ENCODE measurements at places on chromosomes 5 and 9. TPM values are rescaled to one million over a fixed set of nuclear protein-coding genes. Genes with fewer than 3 reads are reported as not detected.

Gene MAMDC2
- total RNA-seq = 9.0 TPM

DNA sequence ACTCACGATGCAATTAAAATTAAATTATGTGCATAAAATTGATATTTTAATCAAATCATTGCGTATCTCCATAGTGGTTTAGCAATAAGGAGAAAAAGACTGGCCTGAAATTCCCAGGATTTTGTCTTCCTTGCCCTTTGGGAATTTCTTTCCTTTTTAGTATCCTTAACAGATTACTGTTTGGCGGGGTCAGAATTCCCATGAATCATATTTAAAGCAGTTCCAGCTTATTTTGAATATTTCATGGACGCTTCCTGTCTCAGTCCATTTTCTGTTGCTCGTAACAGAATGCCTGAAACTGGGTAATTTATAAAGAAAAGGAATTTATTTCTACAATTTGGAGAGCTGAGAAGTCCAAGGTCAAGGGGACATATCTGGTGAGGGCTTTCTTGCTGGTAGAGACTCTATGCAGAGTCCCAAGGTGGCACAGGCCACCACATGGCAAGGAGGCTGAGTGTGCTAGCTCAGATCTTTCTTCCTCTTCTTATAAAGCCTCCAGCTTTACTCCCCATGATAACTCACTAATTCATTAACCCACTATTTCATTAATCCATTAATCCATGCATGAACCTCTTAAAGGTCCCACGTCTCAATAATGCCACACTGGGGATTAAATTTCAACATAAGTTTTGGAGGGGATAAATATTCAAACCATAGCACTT lies 37.8 kb downstream of the CDH6 start:
- peak overlapping the region; percentile 68 for H3K27ac ChIP-seq
- no peak overlapping the region for H3K4me3 ChIP-seq
- DNase-seq = no peak
- H3K36me3 ChIP-seq = no peaks in the 10 kb centered on the region
- peaks cover 28% of the 10 kb centered on the region for H3K4me1 ChIP-seq

DNA sequence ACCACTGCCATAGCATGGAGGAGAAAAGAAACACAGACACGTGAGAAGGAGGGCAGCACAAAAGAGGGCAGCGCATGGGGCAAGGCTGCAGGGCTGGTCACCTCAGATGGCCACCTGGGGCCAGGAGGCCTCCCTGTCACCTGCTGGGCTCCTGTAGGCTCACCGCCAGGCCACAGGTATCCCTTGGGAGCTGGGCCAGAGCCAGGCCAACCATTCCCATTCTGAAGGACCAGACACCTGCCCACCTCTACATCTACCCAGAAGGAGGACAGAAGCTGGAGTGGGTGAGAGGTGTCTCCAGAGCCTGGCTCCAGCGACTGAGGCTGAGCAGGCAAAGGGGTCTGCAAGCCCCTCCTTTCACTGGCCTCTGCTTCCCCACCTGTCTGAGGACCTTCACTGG lies 103.1 kb downstream of the PAX5 start:
- H3K4me3 ChIP-seq = no peak overlapping the region
- H3K4me1 ChIP-seq = no peaks in the 10 kb centered on the region

DNA sequence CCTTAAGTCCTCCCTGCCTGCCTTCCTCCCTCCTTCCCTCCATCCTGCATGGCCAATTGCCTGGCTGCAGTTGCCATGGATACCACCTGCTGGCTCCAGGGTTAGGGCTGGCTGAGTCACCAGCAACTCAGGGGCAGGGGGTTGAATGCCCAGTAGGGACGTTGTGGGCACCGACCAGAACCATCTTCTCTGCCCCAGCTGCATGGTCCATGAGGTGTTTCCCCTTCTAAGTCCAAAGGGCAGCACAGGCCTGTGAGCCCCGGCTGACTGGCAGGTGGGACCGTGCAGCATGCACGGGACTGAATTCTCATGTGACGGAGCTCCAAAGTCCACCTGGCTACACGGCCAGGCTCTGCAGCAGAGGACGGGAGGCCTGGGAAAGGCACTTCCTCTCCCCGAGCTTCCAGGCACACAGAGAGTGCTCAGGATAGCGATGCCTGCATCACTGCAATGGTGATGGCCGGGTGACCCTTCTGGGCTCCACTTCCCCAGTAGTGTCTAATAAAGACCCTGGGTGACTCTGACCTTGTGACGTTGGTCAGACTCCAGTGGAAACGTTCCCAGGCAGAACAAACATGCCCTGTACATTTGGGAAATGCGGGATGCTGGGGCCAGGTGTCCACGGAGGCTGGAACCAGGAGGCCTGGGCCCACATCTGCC lies 5.7 kb downstream of the ASS1 start:
- no peaks in the 10 kb centered on the region for H3K36me3 ChIP-seq
- H3K4me1 ChIP-seq = peaks cover 88% of the 10 kb centered on the region
- DNase-seq = no peak
- H3K4me3 ChIP-seq = no peak overlapping the region

GRCh38 chr5:136063778-136064465 lies 35.1 kb downstream of the TGFBI start:
- H3K27me3 ChIP-seq = no peaks in the 10 kb centered on the region
- no peak for DNase-seq
- peaks cover 41% of the 10 kb centered on the region for H3K36me3 ChIP-seq
- H3K4me1 ChIP-seq = peaks cover 27% of the 10 kb centered on the region
- no peak overlapping the region for H3K27ac ChIP-seq
- H3K4me3 ChIP-seq = no peak overlapping the region

Gene PLEKHG4B
- not detected for total RNA-seq

Gene C9orf85
- 6.3 TPM for total RNA-seq

Gene CFAP157
- total RNA-seq = not detected

- no peaks in the 10 kb centered on the region for H3K27me3 ChIP-seq
- no peaks in the 10 kb centered on the region for H3K4me1 ChIP-seq
- no peak overlapping the region for H3K4me3 ChIP-seq
- DNase-seq = no peak
- H3K36me3 ChIP-seq = peaks cover 25% of the 10 kb centered on the region
These were observed 68.3 kb downstream of the HMGCR start for GRCh38 chr5:75405296-75405695.

GRCh38 chr9:86097510-86098224 lies 1.7 kb downstream of the GOLM1 start:
- no peak overlapping the region for H3K4me3 ChIP-seq
- no peaks in the 10 kb centered on the region for H3K36me3 ChIP-seq
- no peak overlapping the region for H3K27ac ChIP-seq
- DNase-seq = no peak

Gene MTMR12
- 13.8 TPM for total RNA-seq

Gene AFAP1L1
- 40.6 TPM for total RNA-seq

DNA sequence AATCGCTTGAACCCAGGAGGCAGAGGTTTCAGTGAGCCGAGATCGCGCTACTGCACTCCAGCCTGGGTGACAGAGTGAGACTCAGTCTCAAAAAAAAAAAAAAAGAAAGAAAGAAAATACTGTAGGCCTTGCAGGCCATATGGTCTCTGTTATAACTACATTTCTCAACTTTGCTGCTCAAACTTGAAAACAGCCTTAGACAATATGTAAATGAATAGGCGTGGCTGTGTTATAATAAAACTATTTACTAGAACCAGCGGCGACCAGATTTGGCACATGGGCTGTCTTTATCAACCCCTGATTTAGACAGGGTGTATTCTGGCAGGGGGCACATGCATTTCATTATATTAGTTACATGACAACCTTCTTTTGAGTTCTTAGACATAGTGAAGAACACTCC lies 130.0 kb downstream of the C9orf152 start:
- peaks cover 83% of the 10 kb centered on the region for H3K4me1 ChIP-seq
- H3K36me3 ChIP-seq = no peaks in the 10 kb centered on the region

GRCh38 chr5:97979740-97980139 lies 793.7 kb upstream of the RGMB start:
- no peaks in the 10 kb centered on the region for H3K27me3 ChIP-seq
- no peaks in the 10 kb centered on the region for H3K4me1 ChIP-seq
- H3K4me3 ChIP-seq = no peak overlapping the region
- no peak overlapping the region for H3K27ac ChIP-seq
- peak; percentile 39 for DNase-seq
- no peaks in the 10 kb centered on the region for H3K36me3 ChIP-seq

- no peak overlapping the region for H3K4me3 ChIP-seq
- no peak for DNase-seq
- no peak overlapping the region for H3K27ac ChIP-seq
- no peaks in the 10 kb centered on the region for H3K4me1 ChIP-seq
These were observed 185.0 kb upstream of the ELL2 start for GRCh38 chr5:96146675-96147074.

Gene PLPPR1
- not detected for total RNA-seq

Gene IL4
- total RNA-seq = not detected

Gene TMED9
- total RNA-seq = 68.7 TPM

Gene DBH
- total RNA-seq = not detected

- peaks cover 5% of the 10 kb centered on the region for H3K36me3 ChIP-seq
- H3K27me3 ChIP-seq = no peaks in the 10 kb centered on the region
- no peak overlapping the region for H3K27ac ChIP-seq
These were observed 18.7 kb downstream of the IFT74 start for GRCh38 chr9:26974927-26975326.

Gene ROPN1L
- total RNA-seq = 0.38 TPM

- no peak overlapping the region for H3K27ac ChIP-seq
- DNase-seq = no peak
- H3K27me3 ChIP-seq = no peaks in the 10 kb centered on the region
- H3K4me1 ChIP-seq = peaks cover 36% of the 10 kb centered on the region
- H3K36me3 ChIP-seq = no peaks in the 10 kb centered on the region
These were observed 153.4 kb upstream of the MPDZ start for GRCh38 chr9:13432904-13433303.

DNA sequence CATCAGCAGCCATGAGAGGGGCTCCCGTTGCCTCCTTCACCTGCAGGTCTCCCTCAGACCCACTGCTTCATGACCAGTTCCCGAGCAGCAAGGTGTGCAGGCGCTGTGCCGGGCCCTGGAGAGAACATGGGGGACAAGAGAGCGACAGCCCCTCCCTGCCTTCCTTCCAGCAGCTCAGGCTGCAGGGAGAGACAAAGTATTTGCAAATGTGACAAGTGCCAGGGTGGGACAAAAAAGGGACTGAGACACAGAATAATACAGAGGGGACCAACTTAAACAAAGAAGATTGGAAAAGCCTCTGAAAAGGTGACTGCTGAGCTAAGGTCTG lies 22.5 kb upstream of the VDAC1 start:
- H3K36me3 ChIP-seq = no peaks in the 10 kb centered on the region
- H3K4me3 ChIP-seq = no peak overlapping the region
- DNase-seq = no peak
- H3K27me3 ChIP-seq = no peaks in the 10 kb centered on the region
- peaks cover 1% of the 10 kb centered on the region for H3K4me1 ChIP-seq

GRCh38 chr9:114035221-114035844 lies 42.8 kb downstream of the AMBP start:
- DNase-seq = no peak
- H3K4me3 ChIP-seq = no peak overlapping the region
- H3K27ac ChIP-seq = no peak overlapping the region
- H3K36me3 ChIP-seq = peaks cover 49% of the 10 kb centered on the region

DNA sequence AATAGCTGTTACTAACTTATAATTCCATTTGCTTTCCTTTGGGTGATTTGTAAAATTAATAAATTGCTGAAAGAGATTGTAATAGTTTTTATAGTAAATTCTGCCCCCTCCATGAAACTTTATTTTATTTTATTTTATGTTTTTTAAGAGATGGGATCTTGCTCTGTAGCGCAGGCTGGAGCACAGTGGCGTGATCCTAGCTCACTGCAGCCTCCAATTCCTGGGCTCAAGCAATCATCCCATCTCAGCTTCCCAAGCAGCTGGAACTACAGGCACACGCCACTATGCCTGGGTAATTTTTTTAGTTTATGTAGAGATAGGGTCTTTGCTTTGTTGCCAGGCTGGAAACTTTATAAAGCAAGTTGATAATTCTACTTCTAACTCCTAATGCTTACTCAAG lies 395 bp downstream of the IL33 start:
- H3K36me3 ChIP-seq = no peaks in the 10 kb centered on the region
- H3K27me3 ChIP-seq = no peaks in the 10 kb centered on the region
- peak overlapping the region; percentile 83 for H3K27ac ChIP-seq
- peak overlapping the region; percentile 60 for H3K4me3 ChIP-seq

DNA sequence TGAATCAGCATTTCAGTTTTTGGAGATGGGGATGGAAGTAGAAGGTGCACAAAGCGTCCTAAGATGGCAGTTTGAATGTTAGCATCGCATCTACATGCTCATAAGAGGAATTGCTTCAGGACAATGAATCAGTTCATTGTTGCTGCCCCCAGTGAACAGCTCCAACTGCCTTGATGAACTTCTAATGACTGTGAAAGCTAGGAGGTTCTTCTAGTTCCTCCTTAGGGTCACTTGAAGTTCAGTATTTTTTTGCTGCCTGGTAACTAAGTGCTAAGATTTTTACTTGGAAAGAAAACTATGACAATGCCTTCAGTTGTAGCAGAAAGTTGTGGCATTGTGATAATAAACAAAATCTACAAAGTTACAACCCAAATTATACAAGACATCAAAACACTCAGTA lies 271.6 kb downstream of the RAB3C start:
- H3K27ac ChIP-seq = no peak overlapping the region
- H3K27me3 ChIP-seq = peaks cover 18% of the 10 kb centered on the region
- H3K36me3 ChIP-seq = no peaks in the 10 kb centered on the region

DNA sequence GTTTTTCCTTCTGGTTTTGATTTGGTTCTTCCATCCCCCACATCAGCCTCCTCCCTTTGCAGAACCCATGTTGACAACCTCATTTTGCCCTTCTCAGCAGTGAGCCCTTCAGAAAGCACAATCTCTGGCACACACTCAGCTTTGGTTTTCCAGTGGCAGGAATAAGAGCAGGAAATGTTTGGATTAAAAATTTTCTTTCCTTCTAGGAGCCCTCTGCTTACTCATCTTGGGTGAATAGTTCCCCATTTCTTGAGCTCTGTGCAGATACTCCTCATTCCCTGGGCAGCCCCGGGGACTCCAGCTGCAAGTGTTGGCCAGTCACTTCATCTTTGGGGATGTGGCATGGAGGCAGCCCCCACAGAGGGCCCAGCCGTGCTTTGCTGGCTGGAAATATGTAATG lies 170.5 kb downstream of the NR3C1 start:
- H3K4me1 ChIP-seq = peaks cover 14% of the 10 kb centered on the region
- DNase-seq = no peak
- no peaks in the 10 kb centered on the region for H3K36me3 ChIP-seq
- no peak overlapping the region for H3K4me3 ChIP-seq
- H3K27me3 ChIP-seq = no peaks in the 10 kb centered on the region

Gene SLC2A6
- 2.0 TPM for total RNA-seq

Gene SEMA5A
- total RNA-seq = 43.2 TPM

Gene IFNE
- total RNA-seq = not detected

Gene GFI1B
- total RNA-seq = 0.27 TPM

GRCh38 chr5:1668141-1668721 lies 131.4 kb downstream of the MRPL36 start:
- no peak overlapping the region for H3K27ac ChIP-seq
- H3K4me3 ChIP-seq = no peak overlapping the region
- no peaks in the 10 kb centered on the region for H3K36me3 ChIP-seq
- peaks cover 93% of the 10 kb centered on the region for H3K27me3 ChIP-seq
- peaks cover 10% of the 10 kb centered on the region for H3K4me1 ChIP-seq

Gene PCDHGA4
- 7.3 TPM for total RNA-seq

Gene SOHLH1
- total RNA-seq = not detected
